ENCODE measurements at places on chromosomes 7 and 10.

GRCh38 chr10:89093728-89094127 is 103.1 kb downstream of the FAS start:
- no peak for DNase-seq

GRCh38 chr10:7788639-7789286 is 786 bp downstream of the ATP5F1C start:
- DNase-seq: no peak

DNA sequence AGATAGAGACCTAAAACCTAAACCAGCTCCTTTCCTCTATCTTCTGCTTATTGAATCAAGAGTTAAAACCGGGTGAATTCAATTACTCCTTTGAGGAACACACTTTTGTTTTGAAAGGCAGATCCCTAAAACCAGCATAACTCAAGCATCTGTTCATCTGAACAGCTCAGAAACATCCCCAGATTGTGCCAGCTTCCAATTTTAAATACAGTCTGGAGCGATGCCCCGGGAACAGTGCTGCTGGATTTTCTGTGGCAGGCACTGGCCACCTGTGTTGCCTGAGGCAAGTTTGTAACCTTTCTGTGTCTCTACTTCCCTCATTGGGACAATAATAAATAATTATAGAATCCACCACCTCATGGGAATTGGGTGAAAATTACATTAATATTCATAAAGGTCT is 281.4 kb upstream of the NFE2L3 start:
- DNase-seq: no peak

- no peak for DNase-seq
These were observed 64.6 kb upstream of the KCTD7 start for GRCh38 chr7:66564045-66564444.

DNA sequence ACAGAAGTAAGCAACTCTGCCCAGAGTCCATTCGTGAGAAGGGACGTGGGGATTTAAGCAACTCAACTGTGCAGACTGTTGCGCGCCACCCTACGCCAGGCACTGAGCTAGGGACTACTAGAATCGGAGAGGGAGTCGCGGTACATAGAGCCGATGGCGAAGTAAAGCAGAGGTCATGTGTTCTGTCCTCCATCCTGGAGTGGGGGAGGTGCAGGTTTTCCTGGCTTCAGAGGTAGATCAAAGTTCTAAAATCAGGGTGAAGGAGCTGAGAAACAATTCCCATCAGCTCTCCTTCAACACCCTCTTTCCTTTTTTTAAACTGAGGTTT is 23.2 kb downstream of the SLC35G1 start:
- DNase-seq: no peak

GRCh38 chr10:70597856-70598815 is 4.4 kb downstream of the PRF1 start:
- no peak for DNase-seq

Data from BE2C (cell line).